ENCODE measurements at places on chromosomes 2 and 18. TPM values are rescaled to one million over a fixed set of nuclear protein-coding genes. Genes with fewer than 3 reads are reported as not detected.

ERLEC1 gene
- 69.5 TPM for total RNA-seq

MEIS1 gene
- total RNA-seq = 16.1 TPM

KLHL41 gene
- total RNA-seq = under 0.01 TPM

CCDC138 gene
- total RNA-seq = 4.1 TPM

PIEZO2 gene
- total RNA-seq = not detected

MOGAT1 gene
- not detected for total RNA-seq

PLCL1 gene
- under 0.01 TPM for total RNA-seq

CREG2 gene
- 3.1 TPM for total RNA-seq

TPO gene
- 0.07 TPM for total RNA-seq

KLHL29 gene
- 9.9 TPM for total RNA-seq
